Stimulated activated CD4-positive, alpha-beta T cell treated with anti-CD3 and anti-CD28 coated beads, Interleukin-1b, Interleukin-23, amount 100 ng/mL, for 1 hour (primary cell): ENCODE measurements at places on chromosomes 13 and 19.
A peak's percentile ranks its signal among the peaks of the same experiment; 100 is the strongest.

DNA sequence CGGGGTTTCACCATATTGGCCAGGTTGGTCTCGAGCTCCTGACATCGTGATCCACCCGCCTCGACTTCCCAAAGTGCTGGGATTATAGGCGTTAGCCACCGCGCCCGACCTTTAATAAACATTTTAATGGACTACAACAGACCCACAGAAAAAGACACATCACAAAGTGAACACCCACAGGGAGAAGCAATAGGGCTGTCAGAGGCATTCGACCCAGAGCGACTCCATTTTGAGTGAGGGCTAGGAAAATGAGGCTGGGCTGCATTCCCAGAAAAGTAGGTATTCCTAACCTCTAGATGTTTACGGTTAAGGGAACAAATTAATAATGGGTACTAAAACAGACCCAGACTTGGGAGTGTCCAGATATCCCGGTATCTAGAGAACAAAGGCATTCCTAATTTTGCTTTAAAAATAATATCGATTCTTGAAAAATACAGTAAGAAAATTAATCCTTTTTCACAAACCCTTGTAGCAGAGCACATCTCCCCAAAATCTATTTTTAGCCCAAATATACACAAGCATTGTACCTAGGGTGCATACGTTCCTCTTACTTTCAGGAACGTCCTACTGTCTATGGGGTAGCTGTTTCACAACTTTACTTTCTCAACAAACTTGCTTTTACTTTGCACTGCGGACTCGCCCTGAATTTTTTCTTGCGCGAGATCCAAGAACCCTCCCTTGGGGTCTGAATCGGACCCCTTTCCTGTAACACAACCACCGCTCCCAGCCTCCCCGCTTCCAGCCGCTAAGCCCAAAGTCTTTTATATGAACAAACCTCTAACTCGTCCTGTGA is 811 bp upstream of the ZNF8 start:
- DNase-seq = no peak

DNA sequence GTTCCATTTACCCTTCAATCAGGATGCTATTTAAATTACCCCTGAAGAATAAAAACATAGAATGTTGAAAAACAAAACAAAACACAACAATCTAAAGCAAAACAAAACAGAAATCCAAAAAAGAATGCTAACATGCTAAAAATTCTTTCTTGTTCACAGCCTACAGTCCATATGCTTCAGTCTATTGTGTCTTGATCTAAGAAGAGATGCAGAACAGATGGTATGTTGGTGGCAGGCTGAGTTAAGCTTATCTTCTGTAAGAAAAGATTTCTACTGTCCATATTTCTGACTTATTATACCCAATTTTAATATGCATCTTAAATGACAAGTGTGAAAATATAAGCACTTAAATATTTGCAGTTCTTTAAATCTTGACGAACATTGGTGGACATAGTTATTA is 356.1 kb upstream of the SLITRK1 start:
- DNase-seq = no peak

DNA sequence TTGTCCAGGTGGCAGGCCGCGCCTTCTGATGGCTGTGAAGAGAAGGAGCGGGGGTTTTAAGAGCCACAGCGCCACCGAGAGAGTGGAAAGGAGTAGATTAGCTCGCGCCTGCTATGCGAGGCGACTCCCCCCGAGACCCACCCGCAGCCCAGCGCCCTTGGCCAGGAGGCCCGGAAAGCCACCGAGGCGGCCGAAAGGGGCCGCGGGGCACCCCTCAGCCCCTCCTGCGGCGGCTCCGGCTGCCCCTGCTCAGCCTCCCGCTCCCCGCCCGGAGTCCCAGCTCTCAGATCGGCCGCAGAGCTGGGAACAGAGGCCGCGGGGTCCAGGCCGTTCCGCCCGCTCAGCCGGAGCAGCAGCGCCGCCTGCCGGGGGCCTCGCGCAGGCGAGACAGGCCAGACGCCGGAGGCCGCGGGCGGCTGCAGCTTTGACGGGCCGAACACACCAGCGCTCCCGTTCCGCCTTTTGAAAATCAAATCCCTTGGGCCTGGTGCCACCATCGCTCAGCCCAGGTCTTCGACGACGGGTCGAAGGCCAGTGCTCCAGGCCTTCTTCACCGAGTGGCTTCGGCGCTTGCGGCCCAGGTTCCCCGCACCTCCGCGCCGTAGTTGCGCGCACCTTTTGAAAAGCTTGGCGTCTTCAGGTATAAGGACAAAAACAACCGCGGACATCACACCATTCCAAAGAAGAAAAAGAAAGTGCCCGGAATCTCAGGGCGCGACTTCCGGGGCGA is 15.3 kb downstream of the CDX2 start:
- DNase-seq = peak; percentile 53

DNA sequence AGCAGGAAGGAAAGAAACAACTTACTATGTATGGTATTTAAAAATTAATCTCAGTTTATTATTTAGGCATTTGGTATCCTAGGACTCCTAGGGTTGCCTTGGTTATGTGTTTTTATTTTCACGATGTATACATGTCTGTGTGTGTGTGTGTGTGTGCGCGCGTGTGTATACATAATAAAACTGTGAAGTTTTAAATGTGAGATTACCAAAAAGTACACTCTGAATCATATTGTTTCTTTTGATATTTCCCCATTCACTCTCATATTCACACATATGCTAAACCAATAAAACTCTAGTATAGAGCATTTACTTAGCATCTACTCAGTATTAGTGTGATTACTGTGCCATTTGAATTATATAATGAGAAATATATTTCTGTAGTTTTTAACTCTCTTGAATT is 30.8 kb upstream of the NDFIP2 start:
- peak; percentile 17 for DNase-seq

DNA sequence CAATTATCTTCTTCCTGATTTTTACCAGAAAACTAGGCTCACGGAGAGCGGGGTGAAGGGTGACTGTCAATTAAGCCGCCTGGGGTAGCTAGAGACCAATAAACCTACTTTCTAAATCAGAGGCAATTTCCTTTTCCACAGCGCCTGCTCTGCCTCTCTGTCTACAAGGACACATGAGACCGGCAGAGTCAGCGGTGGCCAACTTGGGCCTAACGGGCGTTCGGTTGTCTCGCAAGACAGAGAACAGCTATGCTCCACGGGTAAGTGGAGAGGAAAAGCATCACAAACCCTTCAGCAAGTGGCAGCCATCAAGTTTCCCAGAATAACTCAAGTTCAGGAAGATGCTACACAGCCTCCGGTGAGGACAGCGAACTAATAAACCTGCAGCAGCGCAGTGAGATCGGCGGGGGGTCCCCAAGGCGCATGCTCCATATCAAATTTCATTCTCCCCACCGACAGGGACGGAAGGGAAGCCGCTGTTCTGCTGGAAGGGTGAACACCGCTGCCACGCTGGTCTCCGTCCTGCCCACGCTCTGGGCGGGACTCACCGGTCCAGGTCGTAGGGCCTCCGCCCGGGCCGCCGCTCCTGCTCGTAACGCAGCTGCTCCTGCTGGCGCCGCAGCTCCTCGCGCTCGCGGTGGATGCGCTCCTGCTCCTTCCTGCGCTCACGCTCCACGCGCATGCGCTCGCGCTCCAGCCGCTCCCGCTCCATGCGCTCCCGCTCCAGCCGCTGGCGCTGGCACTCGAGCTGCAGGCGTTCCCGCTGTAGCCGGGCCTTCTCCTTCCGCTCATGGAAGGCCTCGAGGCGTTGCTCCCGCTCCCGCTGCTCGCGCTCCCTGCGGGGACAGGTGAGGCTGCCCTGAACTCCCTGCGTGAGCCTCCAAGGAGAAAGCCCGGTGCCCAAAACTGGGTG is 25.8 kb upstream of the TINCR start:
- DNase-seq = no peak

- no peak for DNase-seq
These were observed 20.3 kb downstream of the RFX1 start for GRCh38 chr19:13985771-13986347.

- DNase-seq = no peak
These were observed 85.6 kb downstream of the RXFP2 start for GRCh38 chr13:31824705-31825517.

DNA sequence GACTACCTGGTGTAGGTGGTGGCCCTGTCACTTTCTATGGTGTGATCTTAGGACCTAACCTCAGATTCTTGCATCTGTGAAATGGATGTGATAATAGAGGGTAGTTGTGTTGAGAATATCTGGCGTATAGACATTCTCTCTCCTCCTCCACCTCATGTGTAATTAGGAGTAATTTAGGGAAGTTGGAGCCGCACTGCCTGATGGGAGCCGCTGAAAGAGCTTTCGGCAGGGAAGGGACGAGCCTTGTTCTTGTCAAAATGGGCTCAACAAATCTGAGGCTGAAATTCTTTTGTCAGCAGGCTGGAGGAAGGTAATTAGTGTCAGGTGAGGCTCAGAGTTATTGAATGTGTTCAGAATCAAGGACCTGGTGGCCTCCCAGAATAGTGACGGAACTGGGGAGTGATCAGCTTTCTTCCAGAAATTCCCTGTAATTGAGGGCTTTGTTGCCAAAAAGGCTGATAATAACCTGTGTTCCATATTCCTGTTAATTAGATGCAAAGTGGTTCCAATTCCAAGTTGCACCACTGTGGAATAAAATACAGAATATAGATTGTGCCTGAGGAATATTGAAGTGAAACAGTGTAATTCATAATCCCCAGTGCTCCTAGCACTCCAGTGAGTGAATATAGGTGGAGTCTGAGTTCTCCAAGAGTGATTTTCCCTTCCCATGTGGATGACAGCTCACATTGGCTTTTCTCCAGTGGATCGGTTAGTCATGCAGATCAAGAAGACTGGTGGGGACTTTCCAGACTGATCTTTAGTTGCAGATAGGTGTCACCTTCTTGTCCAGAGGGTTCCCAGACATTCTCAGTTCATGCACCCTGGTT is 47.5 kb downstream of the SPATA13 start:
- no peak for DNase-seq

DNA sequence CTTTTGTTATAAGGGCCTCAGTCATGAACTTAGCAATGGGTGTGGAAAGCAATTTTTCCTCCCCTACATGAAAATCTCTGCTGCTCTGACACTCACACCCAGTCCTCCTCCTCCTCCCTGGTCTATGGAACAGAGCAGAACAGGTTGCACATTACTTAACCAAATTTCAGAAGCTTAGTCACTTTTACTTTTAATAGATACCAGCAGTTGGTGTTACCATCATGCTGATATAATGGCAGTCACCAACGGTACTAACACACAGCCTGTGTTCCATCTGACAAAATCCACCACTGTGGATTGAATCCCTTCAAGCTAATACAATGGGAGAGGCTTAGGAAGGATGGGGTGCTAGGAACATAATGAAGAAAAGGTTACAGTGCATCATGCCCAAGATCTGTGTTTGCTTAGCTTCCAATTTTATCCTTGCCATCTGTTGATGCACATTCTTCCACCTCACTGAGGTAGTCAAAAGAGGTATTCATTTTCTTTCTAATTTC is 9.8 kb downstream of the TPT1 start:
- DNase-seq = no peak

DNA sequence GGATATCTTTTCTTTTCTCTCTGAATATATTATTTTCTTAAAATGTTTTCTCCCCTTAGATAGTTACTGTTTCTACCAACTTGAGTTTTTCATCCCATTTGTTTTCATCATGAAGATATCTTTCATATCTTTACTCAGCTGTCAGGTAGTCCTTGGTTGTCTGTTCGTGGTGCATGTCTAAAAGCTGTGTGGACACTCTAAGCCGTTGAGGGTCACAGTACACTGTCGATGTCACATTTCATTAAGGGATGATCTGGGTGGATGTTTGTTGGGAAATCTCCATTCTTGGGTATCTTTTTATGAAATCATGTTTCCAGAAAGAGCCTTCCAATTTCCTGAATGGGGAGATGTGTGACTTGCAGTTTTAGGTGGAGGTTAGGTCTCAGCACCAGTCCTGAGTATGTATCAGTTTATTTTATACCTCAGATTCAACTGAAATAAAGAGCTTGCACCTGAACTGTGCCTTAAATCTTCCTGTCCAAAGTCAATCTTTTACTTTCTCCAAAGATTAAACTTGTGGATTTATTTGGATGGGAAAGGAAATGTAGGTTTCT is 23.2 kb downstream of the ZMYM2 start:
- DNase-seq = no peak

DNA sequence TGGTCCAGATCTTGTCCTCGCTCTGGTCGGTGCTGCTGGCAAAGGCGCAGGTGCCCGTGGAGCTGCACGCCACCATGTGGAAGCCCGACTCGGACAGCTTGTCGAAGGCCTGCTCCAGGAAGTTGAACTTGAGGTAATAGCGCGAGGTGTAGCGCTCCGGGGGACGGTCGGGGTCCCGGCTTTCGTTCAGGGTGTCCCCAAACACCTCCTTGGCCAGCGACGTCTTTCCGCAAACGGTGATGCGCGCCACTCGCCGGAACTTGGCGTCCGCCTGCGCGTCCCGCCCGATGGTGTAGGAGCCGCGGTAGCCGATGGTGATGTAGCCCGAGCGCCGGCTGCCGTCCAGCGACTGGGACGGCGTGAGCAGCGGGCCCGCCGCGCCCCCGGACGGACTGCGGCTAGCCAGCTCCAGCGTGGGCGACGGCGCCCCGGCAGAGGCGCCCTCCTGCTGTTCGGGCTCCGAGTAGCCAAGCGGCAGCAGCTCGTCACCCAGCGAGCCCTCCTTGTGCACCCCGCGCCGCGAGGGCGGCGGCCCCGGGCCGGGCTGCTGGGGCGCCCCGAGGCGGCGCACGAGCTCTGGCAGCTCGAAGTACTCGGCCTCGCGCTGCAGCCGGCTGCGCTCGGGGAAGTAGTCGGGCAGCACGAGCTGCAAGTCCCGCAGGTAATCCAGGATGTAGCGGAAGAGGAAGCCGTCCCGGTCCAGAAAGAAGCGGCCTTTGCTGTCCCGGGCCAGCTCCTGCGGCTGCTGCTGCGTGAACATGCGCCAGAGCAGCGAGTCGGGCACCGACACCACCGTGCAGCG is 801 bp downstream of the KCTD12 start:
- DNase-seq = peak; percentile 21

GRCh38 chr19:46503848-46504453 is 8.3 kb upstream of the PNMA8B start:
- no peak for DNase-seq

GRCh38 chr13:95740979-95741320 is 64.0 kb downstream of the DNAJC3 start:
- DNase-seq = no peak

DNA sequence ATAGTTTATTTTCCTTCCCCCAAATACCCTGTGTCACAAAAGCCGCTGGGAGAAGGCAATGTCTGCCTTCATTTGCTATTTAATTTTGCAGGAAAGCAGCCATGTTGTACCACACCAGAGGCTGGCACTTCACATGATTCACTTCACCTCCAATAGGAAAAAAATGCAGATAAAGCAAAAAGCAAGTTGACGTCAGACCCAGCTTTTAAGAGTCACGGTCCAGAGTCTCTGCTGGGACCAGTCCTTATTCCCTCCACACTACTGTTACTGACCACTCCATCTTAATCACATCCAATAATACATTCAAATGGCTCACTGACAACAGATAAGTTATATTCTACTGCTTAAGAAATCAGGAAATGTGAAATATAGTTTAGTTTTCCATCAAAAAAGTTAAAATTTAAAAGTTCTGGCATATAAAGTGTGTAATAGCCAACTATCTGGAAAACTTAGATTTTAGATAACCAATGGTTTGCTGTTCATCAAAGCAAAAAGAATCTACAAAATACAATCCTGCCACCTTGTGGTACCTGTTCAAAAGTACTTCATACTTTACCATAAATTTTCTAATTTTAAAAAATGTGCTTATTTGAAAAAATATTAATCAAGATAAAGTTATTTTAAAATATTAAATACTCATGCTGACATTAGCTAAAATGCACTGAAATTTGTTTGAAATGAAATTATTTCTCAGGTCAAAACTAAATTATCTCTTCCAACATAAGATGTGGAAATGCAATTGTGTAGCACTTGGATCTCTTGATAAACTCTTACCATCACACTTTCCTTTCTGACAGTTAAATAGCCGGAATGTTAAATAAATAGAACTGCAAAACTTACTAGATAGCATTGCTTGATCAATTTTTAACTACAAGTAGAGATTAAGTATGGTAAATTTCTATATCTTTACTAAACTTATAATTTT is 97.3 kb downstream of the SERP2 start:
- DNase-seq = no peak
